Body of pancreas (tissue), 4 donors: ENCODE measurements at places on chromosomes 3 and 15. TPM values are rescaled to one million over a fixed set of nuclear protein-coding genes. Genes with fewer than 3 reads are reported as not detected.

MKRN2 gene
- 28.3 TPM for total RNA-seq

TMEM212 gene
- not detected for total RNA-seq

ALDH1A3 gene
- 33.9 TPM for total RNA-seq

CALML4 gene
- total RNA-seq, result 3.3 TPM

SPINK8 gene
- not detected for total RNA-seq

GRCh38 chr3:191390580-191390979 lies 60.3 kb upstream of the UTS2B start:
- DNase-seq, result no peak

GRCh38 chr15:71939981-71940588 lies 129.7 kb downstream of the NR2E3 start:
- no peak for DNase-seq

- peak; percentile 48 for DNase-seq
Measured at GRCh38 chr3:182979674-182980191, 605 bp downstream of the DCUN1D1 start.

- no peak for DNase-seq
Measured at GRCh38 chr3:134354612-134355251, 19.5 kb downstream of the AMOTL2 start.

- DNase-seq, result no peak
Measured at GRCh38 chr3:73739791-73740453, 115.2 kb upstream of the PDZRN3 start.

GRCh38 chr3:187813198-187813597 lies 67.9 kb upstream of the BCL6 start:
- DNase-seq, result peak; percentile 32

DNA sequence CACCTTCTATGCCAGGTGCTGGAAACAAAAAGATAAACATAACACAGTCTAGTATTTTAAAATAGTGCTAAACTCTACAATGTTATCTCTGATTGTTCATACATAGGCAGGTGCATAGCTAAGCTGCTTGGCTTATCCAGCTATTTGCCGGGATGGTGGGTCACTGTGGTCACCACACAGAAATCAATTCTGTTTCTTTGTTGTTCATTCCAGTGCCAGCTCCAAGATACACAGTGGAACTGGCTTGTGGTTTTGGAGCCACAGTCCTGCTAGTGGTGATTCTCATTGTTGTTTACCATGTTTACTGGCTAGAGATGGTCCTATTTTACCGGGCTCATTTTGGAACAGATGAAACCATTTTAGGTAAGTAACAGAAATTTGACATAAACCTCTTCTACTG lies 130.2 kb downstream of the IL1RAP start:
- DNase-seq, result no peak

DNA sequence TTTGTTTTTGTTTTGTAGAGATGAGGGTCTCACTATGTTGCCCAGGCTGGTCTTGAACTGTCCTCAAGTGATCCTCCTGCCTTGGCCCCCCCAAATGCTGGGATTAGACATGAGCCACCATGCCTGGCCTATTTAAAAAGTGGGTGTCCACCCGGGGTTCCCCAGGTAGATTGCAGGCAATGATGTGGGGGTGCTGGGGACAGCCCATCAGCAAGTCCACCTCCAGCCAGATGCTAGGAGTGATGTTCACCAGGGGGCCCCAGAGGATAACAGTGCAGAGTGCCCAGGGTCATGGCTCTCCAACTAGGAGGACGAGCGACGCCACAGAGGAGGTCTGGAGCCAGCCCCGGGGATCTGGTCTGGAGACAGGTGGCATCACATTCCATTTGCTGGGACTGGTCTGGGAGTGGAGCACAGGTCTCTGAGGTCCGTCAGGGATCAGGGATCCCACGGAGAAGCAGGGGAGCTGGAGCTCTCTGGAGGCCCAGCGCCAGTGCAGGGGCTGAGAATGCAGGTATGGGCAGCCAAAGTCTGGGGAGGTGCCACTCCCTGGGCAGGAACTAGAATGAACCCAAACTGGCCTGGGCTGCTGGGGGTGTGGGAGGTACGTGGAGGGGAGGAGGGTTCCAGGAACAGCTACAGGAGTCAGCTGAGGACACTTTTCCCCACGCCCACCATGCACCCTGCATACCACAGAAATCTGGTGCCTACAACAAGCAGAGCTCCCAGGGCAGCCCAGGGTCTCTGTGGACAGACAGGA lies 51.2 kb upstream of the PCSK6 start:
- DNase-seq, result no peak

DNA sequence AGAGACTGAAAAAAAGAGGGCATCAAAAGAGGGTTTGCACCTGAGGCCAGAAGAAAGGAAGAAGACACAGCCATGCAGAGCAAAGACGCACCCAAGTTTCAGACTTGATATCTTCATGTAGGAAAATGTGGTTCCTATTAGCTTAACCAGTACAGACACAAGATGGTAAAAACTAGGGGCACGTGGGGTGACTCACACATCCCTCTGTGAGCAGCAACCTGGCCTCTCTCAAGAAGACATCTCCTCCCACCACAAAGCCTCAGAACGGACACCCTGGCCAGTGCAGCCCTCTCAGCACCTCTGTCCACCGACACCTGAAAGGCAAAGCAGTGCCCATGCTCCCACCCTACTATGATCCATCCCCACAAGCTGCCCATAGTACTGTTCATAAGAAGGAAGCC lies 33.3 kb downstream of the GLB1 start:
- DNase-seq, result no peak

GRCh38 chr3:140529096-140529495 lies 148.8 kb upstream of the TRIM42 start:
- DNase-seq, result no peak

- DNase-seq, result no peak
Measured at GRCh38 chr3:172465281-172465680, 17.0 kb upstream of the GHSR start.

DNA sequence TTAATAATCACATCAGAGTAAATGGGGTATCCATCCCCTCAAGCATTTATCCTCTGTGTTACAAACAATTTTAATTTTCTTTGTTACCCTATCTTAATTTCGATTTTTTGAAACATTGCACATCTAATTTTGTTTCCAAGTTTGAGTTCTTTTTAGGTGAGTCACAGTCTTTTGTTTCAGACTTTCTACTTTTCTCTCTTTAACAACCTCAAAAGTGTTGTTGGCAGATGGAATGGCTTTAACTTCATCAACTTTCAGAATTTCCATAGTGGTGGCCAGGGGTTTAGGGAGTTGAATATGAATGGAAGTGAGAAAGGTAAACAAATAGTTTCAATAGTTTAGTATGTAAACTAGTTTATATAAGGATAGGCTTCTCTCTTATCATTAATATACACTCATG lies 223.0 kb upstream of the MLF1 start:
- no peak for DNase-seq

DNA sequence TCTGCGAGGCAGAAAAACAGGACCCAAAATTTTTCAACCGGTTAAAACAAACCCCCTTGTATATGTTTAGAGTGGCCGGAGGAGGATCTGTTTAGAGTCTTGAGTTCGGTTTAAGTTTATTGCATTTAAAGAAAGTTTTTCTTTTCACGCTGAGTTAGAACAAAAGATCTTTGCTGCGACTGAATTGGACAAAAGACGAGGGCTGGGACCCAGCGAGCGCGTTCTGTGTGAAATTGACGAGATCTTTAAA lies 9.8 kb downstream of the NR2F2 start:
- no peak for DNase-seq
